ENCODE measurements at places on chromosomes 16 and 17.
A peak's percentile ranks its signal among the peaks of the same experiment; 100 is the strongest.

GRCh38 chr17:16989230-16989952, 17.5 kb upstream of the TNFRSF13B start:
- no peak for DNase-seq

DNA sequence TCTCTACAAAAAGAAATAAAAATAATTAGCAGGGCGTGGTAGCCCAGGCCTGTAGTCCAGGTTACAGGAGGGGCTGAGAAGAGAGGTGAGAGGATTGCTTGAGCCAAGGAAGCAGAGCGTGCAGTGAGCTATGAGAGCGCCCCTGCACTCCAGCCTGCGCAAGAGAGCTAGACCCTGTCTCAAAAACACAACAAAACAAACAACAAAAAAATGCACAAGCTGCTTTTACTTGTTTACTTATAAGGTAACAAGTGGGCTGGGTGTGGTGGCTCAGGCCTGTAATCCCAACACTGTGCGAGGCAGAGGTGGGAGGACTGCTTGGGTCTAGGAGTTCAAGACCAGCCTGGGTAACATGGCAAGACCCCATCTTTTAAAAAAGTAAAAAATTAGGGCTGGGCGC, 1.7 kb downstream of the CYTH1 start:
- DNase-seq, result no peak

DNA sequence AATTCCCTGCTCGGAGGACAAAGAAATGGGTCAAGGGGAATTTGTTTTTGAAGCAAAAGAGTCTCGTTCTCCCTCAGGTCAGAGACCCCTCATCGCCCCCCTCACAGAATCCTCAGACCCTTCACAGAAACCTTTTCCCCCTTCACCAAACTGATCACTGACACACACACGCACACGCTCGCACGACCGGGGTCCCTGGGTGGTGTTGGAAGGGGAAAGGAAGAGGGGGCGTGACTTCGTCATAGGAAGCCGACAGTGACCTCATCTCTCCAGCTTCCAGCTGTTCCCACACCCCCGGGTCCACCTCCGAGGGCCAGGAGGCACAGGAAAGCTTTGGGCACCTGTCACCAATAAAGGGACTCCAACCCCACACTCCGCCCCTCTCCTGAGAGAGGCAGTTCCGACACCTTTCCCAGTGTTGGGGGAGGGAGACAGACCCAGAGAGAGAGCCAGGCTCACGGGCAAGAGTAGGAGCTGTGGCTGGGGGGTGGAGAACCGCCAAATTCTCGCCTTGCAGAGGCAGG, 1.2 kb downstream of the ASGR1 start:
- no peak for DNase-seq

DNA sequence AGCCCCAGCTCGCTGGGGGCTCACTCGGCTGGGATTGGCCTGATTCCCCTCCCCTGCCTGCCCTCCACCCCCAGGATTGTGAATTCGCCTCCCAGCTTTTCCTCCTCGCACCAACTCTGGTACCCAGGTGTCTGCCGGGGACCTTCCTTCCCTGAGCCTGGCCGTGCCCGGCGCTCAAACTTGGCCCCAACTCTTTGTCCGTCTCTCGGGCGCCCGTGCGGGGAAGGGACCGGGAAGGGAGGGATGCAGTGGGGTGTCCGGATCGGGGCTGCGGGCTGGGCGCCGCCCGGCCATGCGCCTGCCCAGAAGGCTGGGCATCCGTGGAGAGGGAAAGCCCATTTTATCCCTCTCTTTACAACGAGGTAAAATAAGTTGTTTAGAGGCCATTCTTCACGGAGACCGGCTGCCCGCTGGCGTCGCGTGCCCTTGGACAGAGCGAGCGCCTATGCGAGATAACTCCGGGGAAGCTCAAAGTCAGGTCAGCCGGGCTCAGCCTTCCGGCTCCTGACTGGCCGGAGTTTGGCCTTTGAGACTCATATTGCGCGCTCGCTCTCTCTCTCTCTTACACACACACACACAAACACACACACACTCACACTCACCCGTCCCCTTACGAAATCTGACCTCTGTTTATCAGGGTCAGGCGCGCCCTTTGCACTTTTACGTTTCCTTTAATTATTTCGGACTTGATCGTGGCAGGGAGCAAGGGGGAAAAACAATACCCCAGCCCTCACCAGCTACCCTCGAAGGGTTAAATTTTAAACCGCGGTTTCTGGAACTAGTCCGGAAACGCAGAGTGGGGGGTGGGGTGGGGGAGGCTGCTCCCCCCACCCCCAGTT, 774 bp upstream of the MAF start:
- no peak for DNase-seq

DNA sequence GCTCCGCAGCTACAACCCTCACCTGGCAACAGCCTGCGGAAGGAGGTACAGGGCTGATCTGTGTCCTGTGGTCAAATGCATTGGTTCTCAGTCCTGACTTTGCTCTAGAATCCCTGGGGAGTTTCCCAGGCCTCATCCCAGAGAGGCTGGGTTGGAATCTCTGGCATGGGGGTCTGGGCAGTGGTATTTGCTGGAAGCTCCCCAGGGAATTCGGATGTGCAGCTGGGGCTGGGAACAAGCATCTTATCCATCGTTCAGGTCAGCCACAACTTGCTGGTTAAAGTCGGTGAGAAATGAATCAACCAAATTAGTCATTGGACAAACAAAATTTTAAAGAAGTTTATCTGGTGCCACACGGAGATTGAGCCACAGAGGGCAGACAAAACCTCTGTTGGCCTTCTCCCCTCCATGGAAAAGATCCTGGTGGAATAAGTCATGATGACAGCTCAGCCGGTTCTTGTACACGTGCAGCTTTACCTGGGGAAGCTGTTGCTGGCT, 231.2 kb downstream of the FOXL1 start:
- no peak for DNase-seq

DNA sequence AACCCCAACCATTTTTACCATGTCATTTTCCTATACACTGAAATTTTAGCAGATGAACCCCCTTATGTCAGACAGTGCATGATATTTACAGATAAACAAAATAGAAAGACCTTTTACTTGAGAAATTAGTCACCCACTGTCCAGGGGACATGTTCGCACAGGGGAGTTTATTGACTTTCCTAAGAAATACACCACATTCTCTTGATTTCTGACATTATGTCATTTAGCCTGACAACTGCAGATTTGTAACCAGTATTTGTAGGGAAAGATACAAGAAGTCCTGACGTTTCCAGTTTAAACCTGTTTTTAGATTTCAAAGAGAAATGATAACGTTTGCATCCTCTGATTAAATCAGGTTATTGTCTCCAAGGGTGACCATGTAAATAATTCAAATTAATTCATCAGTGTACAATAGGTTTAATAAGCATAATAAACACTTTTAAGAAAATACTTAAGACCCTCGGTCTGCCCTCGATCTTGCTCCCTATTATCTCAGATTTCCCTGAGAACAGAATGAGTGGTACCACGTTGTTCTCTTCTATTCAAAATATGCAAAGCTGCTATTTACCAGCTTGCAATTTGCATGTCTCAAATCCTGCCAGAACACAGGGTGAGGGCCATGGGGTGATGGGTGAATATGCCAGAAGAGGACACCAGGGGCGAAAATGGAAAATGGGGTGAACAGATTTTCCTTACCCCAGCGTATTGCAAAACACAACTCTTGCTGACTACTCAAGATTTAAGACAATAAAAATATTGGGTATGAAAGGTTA, 2.1 kb upstream of the LYRM9 start:
- DNase-seq, result no peak

- no peak for DNase-seq
Observed at GRCh38 chr17:27760069-27760885, 40.1 kb downstream of the NOS2 start.

- DNase-seq, result no peak
Observed at GRCh38 chr16:6512512-6512911, 820.1 kb upstream of the RBFOX1 start.

DNA sequence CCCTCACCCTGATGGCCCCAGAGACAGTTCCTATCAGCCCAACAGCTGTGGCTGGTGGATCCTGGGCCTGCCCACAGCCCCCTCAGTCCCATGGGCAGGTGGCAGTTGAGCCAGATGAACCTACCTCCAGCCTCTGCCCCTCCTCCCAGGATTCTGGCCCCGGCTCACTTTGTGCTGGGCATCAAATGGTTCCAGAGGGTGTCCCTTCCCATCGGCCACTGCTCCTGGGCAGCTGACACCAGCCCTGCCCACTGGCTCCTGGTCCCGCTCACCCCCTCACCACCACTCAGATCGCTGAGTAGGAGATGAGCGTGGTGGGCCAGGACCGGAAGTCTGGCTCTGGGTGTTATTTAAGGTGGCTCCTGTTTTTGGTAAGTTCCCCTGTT, 2.0 kb downstream of the TTYH2 start:
- no peak for DNase-seq

GRCh38 chr17:7842380-7843256, 8.6 kb downstream of the KDM6B start:
- DNase-seq, result no peak

GRCh38 chr17:72558971-72559476, 438.2 kb downstream of the SOX9 start:
- DNase-seq, result no peak

GRCh38 chr17:9151091-9151490, 129.8 kb downstream of the NTN1 start:
- DNase-seq, result no peak

- no peak for DNase-seq
Observed at GRCh38 chr17:58302171-58302918, 21.6 kb upstream of the MPO start.

DNA sequence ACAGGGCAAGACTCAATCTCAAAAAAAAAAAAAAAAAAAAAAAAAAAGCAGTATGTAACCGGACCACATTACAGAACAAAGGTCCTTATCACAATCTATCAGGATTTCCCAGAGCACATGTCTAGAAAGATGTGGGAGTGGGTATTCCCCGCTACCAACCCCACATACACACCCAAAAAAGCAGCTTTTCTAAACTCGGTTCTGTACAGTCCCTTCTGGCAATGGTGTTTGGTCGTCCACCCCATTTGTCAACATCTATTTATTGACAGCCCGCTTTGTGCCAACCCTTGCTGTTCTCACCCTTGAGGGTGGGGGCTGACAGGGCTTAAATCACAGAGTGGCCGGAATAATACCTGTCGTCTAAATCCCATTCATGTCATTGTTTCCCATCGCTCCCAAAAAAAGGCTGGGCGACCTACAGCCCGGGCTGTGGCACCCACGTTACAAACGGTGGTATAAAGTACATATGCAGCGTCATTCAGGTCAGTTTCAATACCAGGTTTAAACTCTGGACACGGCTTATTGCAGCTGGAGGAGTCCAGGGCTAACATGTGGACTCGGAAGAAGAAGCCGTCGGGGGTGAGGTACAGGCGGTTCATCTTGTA, 3.6 kb downstream of the C17orf58 start:
- no peak for DNase-seq

DNA sequence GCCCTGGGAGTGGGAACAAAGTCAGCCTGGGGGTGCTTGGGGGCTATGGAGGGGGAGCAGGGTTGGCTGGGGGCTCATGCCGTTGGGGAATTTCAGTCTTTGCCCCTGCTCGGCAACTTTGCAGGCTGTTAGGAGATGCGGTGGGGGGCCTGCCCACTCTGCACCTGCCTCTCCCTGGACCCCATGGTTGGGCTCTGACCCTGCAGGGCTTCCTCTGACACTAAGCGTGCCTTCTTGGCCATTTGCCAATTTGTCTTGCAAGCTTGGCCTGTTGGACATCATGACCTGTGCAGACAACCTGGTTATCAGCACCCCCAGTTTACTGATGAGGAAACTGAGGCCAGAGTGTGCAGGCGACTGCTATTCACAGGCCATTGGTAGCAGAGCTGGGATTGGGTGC, 14.6 kb downstream of the ADCY7 start:
- DNase-seq, result no peak

GRCh38 chr17:40071313-40072039, 8.7 kb downstream of the THRA start:
- DNase-seq, result no peak

DNA sequence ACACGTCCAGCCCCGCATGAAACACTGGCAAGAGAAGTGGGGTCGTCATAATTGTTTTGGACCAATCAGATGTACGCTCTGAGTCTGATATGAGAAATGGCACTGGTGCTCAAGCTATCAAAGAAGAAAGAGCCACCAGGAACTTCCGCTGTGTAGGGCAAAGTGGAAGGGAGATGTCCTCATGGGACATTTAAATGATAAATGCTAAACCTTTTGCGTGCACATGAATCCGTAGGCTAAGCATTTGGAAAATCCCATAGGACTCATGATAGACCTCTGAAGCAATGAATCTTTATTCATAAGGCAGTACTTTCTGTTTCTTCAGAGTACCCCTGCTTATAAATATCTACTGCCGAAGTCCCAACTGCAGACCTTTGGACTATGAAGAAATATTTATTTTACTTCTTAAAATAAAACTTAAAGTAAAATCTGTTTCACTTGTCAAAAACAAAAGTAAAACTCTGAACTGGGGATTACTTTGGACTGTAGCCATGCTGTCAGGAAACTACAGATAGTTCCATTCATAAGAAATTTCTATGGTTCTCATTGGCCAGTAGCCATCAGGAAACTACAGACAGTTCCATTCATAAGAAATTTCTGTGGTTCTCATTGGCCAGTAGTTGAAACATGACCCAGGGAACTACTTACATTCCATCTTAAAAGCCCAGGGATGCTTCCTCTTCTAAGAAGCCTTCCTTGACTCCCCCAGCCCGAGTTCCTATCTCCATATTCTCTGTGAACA, 335.1 kb downstream of the HS3ST4 start:
- no peak for DNase-seq

DNA sequence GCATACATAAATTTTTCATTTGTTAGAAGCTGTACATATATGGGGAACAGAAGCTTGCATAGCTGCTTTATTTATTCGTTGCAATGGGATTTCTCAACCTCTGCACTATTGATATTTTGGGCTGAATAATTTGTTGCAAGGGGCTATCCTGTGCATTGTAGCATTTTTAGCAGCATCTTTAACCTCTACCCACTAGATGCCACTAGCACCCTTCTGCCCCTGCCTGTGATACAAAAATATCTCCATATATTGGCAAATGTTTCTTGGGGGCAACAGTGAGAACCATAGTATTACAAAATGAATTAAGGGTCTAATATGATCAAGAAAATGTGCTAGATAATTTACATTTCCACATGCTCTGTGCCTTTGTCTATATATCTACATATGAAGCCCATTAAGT, 1401.0 kb downstream of the CDH11 start:
- no peak for DNase-seq

- DNase-seq, result no peak
Observed at GRCh38 chr17:53420035-53420641, 402.6 kb upstream of the KIF2B start.

GRCh38 chr16:82231008-82231787, 61.2 kb upstream of the MPHOSPH6 start:
- DNase-seq, result peak; percentile 81

Data from NCI-H524 treated with DMSO at 0.1 percent for 48 hours (cell line).